ENCODE measurements at places on chromosomes 2 and 18.

GRCh38 chr2:197975931-197976519, 171.6 kb downstream of the PLCL1 start:
- no peak for DNase-seq

DNA sequence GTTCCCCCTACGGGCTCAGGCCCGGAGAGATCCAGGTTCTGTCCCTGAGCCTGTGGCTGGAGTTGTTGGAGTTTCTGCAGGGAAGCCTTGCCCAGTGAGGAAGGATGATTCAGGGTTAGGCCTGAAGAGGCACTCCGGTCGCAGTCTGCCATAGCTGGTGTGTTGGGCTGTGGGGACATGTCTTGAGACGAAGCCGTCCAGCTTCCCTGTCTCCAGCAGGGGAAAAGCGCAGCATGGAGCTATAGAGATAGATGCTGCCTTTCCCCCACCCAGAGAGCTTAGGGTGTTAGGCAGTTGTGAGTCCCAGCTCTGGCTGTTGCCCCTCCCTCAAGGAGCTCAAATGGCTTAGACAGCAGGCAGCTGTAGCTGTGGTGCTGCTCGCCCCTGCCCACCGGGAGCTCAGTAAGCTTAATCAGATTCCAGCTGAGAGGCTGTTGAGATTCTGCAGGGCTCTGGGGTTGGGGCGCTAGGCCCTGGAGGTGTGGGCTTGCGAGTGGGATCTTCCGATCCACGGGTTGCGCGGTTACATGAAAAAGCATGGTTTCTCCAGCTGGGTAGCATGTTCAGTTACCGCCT, 103.9 kb downstream of the PMAIP1 start:
- no peak for DNase-seq

- DNase-seq = no peak
Measured at GRCh38 chr18:10298346-10298745, 156.1 kb upstream of the APCDD1 start.

DNA sequence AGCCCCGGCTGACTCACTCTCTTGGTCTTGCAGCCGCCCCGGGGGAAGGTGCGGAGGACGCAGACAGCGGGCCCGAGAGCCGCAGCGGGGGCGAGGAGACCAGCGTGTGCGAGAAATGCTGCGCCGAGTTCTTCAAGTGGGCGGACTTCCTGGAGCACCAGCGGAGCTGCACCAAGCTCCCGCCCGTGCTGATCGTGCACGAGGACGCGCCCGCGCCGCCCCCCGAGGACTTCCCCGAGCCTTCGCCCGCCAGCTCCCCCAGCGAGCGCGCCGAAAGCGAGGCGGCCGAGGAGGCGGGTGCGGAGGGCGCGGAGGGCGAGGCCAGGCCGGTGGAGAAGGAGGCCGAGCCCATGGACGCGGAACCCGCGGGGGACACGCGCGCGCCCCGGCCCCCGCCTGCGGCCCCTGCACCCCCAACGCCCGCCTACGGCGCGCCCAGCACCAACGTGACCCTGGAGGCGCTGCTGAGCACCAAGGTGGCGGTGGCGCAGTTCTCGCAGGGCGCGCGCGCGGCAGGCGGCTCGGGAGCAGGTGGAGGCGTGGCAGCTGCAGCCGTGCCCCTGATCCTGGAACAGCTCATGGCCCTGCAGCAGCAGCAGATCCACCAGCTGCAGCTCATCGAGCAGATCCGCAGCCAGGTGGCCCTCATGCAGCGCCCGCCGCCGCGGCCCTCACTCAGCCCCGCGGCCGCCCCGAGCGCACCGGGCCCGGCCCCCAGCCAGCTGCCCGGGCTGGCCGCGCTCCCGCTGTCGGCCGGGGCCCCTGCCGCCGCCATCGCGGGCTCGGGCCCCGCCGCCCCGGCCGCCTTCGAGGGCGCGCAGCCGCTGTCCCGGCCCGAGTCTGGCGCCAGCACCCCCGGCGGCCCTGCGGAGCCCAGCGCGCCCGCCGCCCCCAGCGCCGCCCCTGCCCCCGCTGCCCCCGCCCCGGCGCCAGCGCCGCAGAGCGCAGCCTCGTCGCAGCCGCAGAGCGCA, 12.7 kb downstream of the SALL3 start:
- DNase-seq = no peak

DNA sequence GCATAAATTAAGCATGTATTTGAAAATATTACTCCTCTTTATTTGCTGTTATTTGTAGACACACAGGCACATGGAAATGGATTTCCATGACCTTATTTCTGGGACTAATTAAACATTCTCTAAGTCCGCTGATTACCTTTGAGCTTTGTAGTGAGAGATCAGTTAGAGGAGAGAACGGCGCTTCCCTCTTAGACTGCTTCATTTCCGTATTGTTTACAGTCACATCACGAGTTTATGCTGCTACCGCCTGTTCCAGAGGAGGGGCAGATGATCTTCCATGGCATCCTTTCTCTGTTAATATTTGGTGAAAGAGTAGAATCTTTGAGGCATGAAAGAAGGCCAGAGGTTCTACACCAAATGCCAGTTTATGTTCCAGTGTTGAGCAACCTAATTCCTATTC, 404.4 kb downstream of the TRIB2 start:
- DNase-seq = no peak

GRCh38 chr2:43088143-43089073, 138.0 kb downstream of the ZFP36L2 start:
- no peak for DNase-seq

- no peak for DNase-seq
Measured at GRCh38 chr18:50982802-50983179, 15.0 kb downstream of the ELAC1 start.

GRCh38 chr2:188695953-188696352, 278.2 kb upstream of the COL3A1 start:
- no peak for DNase-seq

- no peak for DNase-seq
Measured at GRCh38 chr18:61368001-61368400, 34.8 kb downstream of the CDH20 start.

GRCh38 chr2:167692191-167692590, 555.2 kb downstream of the STK39 start:
- DNase-seq = no peak

- peak; percentile 9 for DNase-seq
Measured at GRCh38 chr2:113324684-113325160, 46.0 kb upstream of the PAX8 start.

DNA sequence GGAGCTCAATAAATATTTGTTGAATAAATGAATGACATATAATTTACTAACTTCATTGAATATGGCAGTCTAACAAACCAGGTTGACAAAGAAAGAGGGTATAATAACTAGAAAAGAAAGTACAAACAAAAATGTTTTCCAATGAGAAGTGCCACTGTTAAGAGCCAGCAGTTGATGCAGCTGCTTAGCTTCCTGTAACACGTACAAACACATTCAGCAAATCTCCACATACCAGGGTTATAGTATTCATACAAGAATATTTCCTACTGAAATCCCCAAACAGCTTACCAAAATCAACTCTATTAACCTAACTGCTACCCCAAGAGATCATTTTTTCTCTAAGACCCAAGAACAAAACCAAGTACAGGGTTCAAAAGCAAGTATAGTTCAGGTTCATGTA, 77.7 kb downstream of the THADA start:
- DNase-seq = no peak
